Osteocyte (in vitro differentiated cells): ENCODE measurements at places on chromosomes 5 and 9. TPM values are rescaled to one million over a fixed set of nuclear protein-coding genes. Genes with fewer than 3 reads are reported as not detected.

GRCh38 chr5:56612759-56613158, 202.6 kb upstream of the MAP3K1 start:
- DNase-seq = no peak
- H3K27ac ChIP-seq = no peak overlapping the region
- peaks cover 38% of the 10 kb centered on the region for H3K4me1 ChIP-seq
- no peaks in the 10 kb centered on the region for H3K27me3 ChIP-seq

Gene ZFP37
- 5.9 and 7.0 TPM in 2 replicates for total RNA-seq

DNA sequence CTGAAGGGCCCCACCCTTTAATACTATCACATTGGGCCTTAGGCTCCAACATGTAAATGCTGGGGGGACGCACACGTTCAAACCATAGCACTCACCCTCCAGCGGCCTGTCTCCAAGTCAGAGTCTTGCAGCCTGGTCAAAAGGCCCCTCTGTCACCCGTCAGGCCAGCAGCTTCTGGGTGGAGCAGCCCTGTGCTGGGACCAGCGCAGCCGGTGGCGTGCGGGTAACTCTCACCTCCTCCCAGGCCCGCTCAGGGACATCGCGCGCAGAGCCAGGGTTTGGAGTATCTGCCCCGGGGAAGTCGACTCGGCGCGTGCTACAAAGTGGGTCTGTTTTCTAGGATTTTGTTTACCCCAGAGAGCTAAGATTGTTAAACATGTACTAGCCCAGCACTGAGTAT, 93.0 kb upstream of the COL5A1 start:
- H3K36me3 ChIP-seq = no peaks in the 10 kb centered on the region
- no peak for DNase-seq
- H3K4me1 ChIP-seq = peaks cover 72% of the 10 kb centered on the region
- H3K4me3 ChIP-seq = no peak overlapping the region
- no peak overlapping the region for H3K27ac ChIP-seq
- H3K27me3 ChIP-seq = no peaks in the 10 kb centered on the region

Gene ELP1
- 25.7 and 26.1 TPM in 2 replicates for total RNA-seq

- H3K4me3 ChIP-seq = no peak overlapping the region
- H3K27ac ChIP-seq = no peak overlapping the region
- peaks cover 16% of the 10 kb centered on the region for H3K4me1 ChIP-seq
- no peak for DNase-seq
- H3K27me3 ChIP-seq = no peaks in the 10 kb centered on the region
Observed at GRCh38 chr5:98905857-98906688, 22.7 kb downstream of the CHD1 start.

DNA sequence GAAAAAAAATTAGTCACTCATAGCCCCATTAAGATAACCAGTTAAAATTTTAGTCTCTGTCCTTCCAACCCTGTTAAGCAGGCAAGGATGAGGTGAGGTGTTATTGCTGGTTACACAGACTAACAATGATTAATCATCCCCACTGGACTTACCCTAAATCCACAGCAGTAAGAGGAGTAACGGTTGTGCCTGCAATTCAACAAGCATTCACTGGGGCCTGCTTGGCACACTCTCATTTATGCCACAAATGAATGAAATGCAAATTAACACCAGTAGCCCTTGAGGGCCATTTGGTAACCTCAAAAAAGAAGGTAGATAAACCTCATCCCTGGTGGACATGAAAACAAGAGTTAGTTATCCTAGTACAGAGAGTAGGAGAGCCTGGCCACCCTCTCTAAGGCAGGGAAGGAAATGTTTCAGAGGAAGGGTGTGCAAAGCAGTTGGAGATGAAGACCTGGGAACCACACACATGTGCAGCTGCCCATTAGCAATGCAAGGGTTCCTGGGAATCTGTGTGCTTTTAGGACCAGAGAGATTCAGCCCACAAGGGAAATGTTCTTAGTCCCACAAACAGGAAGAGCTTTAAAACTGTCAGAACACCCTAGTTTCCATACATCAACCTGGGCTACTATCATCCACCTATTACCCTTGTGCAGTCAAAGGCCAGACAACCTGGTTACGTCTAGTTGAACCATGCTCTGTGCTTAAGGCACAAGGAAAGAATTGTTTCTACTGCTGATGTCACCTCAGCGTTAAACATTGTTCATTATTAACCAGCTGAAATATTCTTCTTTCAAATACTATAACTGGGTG, 7.7 kb downstream of the LHFPL2 start:
- H3K27me3 ChIP-seq = no peaks in the 10 kb centered on the region
- no peak overlapping the region for H3K4me3 ChIP-seq

- no peaks in the 10 kb centered on the region for H3K4me1 ChIP-seq
- H3K4me3 ChIP-seq = no peak overlapping the region
- H3K36me3 ChIP-seq = peaks cover 55% of the 10 kb centered on the region
Observed at GRCh38 chr9:112212926-112213325, 37.8 kb upstream of the SUSD1 start.

DNA sequence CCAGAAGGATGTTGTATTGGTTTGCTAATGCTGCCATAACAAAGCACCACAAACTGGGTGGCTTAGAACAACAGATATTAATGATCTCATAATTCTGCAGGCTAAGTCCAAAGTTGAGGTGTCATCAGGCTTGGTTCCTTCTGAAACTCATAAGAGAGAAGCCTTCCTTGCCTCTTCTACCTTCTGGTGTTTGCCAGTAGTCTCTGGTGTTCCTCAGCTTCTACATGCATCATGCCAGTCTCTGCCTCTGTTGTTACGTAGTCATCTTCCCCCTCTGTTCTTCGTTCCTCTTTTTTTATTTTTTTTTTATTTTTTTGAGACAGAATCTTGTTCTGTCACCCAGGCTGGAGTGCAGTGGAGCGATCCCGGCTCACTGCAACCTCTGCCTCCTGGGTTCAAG, 61.8 kb downstream of the LRRC70 start:
- no peaks in the 10 kb centered on the region for H3K4me1 ChIP-seq
- no peaks in the 10 kb centered on the region for H3K36me3 ChIP-seq
- no peaks in the 10 kb centered on the region for H3K27me3 ChIP-seq
- DNase-seq = no peak
- H3K27ac ChIP-seq = no peak overlapping the region

Gene RLN1
- not detected in 2 replicates for total RNA-seq

Gene BSPRY
- not detected in 2 replicates for total RNA-seq

GRCh38 chr5:138351056-138351455, 1.4 kb upstream of the KDM3B start:
- DNase-seq = no peak
- peaks cover 32% of the 10 kb centered on the region for H3K4me1 ChIP-seq
- no peak overlapping the region for H3K4me3 ChIP-seq
- peak overlapping the region; percentile 76 for H3K27ac ChIP-seq
- no peaks in the 10 kb centered on the region for H3K27me3 ChIP-seq
- peaks cover 31% of the 10 kb centered on the region for H3K36me3 ChIP-seq

Gene ADAMTSL1
- total RNA-seq = 1.2 and 1.5 TPM in 2 replicates

DNA sequence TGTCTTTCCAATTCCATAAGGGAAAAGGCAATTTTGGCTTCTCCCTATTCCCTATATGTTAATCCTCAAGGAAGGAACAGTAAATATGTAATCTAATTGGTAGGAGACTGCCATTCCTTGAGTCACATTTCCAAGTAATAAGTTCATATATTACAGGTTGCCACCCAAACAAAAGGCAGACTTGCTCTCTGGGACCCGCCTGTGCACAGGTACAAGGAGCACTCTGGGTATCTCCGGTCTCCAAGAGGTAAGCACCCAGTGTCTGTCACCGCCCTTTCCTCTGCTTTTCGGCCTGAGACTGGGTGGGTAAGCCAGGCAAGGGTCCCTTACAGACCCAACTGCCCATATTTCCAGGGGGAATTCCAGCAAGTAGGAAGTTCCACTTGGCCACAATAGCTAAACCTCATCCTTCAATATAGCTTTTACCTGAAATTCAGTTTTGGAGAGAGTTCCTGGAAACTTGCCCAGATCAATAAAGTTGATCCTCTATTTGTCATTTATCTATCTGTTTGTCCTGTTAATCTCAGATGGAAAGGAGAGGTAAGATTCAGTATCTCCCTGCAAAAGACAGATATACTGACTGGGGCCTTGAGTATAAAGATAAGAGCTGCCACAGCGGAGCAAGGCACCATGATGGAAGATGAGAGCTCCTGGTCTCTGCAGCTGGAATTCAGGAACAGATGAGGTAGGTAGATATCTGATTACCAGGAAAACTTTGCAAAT, 81.8 kb downstream of the SUSD1 start:
- no peaks in the 10 kb centered on the region for H3K27me3 ChIP-seq
- H3K4me3 ChIP-seq = no peak overlapping the region
- H3K27ac ChIP-seq = no peak overlapping the region
- peaks cover 7% of the 10 kb centered on the region for H3K36me3 ChIP-seq

- no peak overlapping the region for H3K4me3 ChIP-seq
- DNase-seq = no peak
- peak overlapping the region; percentile 1 for H3K27ac ChIP-seq
- H3K36me3 ChIP-seq = no peaks in the 10 kb centered on the region
Observed at GRCh38 chr5:68924481-68925145, 169.2 kb upstream of the SLC30A5 start.

DNA sequence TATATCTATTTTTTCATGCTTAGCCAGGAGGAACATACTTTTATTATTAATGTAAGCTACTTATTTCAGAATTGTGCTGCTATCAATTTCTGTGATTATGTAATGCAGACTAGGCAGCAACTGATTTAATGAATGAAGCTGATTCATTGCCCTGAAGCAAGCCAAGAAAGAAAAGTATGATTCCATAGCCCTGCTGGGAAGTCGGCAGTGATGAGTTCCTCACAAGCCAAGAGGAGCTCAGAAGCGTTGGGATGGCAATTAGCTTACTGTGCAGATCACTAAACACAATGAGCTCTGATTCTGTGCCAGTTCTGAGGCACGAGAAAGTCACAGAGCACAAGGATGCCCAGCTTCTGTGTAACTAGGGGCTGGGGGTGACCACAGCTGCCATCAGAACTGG, 254.3 kb upstream of the KLF9 start:
- no peak for DNase-seq
- H3K4me1 ChIP-seq = no peaks in the 10 kb centered on the region
- no peak overlapping the region for H3K4me3 ChIP-seq

Gene DCTN3
- total RNA-seq = 97.0 and 105 TPM in 2 replicates
